ENCODE measurements at places on chromosomes 1 and 21. TPM values are rescaled to one million over a fixed set of nuclear protein-coding genes. Genes with fewer than 3 reads are reported as not detected.

GRCh38 chr1:64882574-64883255, 83.6 kb downstream of the JAK1 start:
- no peak for DNase-seq
- H3K27ac ChIP-seq: no peak overlapping the region
- no peaks in the 10 kb centered on the region for H3K36me3 ChIP-seq
- no peaks in the 10 kb centered on the region for H3K4me1 ChIP-seq
- H3K27me3 ChIP-seq: no peaks in the 10 kb centered on the region
- no peak overlapping the region for H3K4me3 ChIP-seq

- H3K36me3 ChIP-seq: no peaks in the 10 kb centered on the region
- H3K27me3 ChIP-seq: peaks cover 14% of the 10 kb centered on the region
- no peak overlapping the region for H3K4me3 ChIP-seq
- no peak overlapping the region for H3K27ac ChIP-seq
These were observed 134.6 kb upstream of the ARHGEF16 start for GRCh38 chr1:3319874-3320245.

- H3K36me3 ChIP-seq: peaks cover 23% of the 10 kb centered on the region
- H3K27me3 ChIP-seq: no peaks in the 10 kb centered on the region
- peak; percentile 75 for DNase-seq
- peaks cover 20% of the 10 kb centered on the region for H3K4me1 ChIP-seq
- H3K4me3 ChIP-seq: peak overlapping the region; percentile 93
These were observed 880 bp downstream of the PRPF38B start for GRCh38 chr1:108692724-108693655.

GRCh38 chr1:182674346-182675246, 9.8 kb downstream of the RGS8 start:
- H3K4me1 ChIP-seq: no peaks in the 10 kb centered on the region
- no peak for DNase-seq
- no peaks in the 10 kb centered on the region for H3K36me3 ChIP-seq
- H3K27me3 ChIP-seq: no peaks in the 10 kb centered on the region

The PFKFB2 gene
- total RNA-seq: 22.7 TPM

Measured in adrenal gland (tissue), 19 donors.